ENCODE measurements at places on chromosomes 3 and 15.

DNA sequence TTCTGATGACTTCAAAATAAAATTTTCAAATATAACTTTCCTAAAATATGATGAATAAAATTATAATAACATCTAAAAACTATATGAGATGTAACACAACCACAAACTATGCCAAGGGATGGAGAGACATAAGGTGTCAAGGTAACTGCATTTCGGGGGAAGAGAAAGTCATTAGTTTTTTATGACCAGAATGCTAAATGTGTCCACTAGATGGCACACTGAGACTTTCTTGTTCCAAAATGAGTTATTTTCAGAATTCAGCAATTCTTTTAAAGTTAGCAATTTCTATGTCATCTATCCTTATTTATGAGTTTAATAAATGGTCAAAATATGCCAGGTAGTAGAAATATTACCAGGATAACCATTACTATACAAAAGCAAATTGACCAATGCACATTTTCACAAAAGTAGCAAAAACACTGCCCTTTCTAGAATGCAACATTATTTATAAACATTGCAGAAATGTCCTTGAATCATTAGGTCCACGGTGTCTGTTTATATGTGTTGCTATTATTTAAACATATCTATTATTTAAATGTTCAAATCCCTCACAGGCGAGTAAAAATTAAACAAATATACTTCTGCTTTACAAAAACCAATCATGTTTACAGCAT lies 374.2 kb downstream of the PLCL2 start:
- peak; percentile 27 for DNase-seq

DNA sequence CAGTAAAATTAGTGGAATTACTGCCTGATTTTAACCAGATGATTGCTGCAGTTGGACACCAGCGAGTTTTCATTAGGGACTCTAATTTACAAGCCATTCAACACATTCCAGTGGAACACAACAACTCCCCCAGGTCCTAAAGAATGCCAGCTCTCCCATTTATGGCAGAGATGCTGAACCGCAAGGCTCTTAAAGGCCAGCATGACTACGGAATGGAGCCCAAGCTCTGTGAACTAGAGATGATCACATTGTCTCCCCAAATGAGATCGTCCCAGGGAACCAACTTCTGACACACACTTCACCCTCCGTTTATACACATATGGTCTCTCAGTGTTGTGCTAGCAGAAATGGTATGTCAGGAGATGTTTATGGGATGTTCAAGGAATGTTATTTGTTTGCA lies 446.2 kb upstream of the NR2F2 start:
- DNase-seq, result peak; percentile 54

DNA sequence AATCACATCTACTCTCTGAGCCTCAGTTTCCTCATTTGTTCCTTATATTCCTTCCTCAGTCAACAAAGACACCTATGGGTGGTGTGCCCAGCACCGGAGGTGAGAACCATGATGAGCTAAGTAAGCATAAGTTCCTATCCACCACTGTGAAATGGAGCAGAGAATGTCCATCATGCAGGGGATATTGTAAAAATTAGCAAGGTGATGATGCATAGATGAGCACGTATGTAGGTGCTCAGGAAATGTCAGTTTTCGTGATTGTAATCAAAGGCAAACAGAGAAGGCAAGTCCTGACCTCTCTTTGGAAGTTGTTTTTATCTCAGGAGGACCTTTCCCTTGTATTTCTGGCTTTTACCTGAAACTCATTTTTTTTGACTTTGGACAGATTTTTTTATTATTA lies 165.4 kb downstream of the GHSR start:
- DNase-seq, result no peak

- peak; percentile 66 for DNase-seq
Measured at GRCh38 chr3:112390783-112391641, 58.1 kb downstream of the CD200 start.

GRCh38 chr3:179148616-179149405 lies 654 bp downstream of the PIK3CA start:
- peak; percentile 70 for DNase-seq

DNA sequence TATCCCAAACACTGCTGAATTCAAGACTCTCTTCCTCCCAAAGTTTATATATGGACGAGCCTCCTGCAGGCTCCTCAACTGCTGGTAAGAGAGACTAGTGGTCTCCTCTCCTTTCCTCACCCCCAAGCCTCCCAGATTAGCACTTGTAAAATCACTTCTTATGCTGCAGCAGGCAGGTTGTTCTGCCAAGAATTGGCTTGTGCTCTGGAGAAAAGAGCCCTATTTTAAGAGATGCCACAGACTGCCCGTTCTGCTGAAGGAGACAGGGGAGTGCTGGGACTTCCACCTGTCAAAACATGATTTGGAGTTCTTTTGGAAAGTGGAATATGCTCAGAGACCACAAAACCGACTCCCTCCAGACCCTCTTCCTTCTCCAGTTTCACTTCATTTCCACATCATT lies 230.9 kb upstream of the EIF1B start:
- no peak for DNase-seq

DNA sequence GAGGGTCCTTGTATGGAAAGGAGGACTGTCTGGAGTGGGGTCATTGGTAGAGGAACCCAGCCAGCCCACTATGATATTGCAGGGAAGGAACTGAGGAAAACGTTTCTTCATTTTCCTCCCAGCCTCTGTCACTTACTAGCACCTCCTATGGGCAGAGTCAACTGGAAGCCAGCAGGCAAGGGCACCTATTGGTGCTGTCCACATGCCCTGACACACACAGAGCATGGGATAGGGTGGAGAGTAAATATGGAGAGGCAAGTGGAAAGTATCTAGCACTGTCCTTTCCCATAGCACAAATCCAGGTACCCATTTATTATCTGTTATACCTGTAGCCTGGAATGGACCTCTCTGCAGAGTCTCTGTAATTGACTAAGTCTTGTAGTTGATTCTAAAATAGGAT lies 285.6 kb downstream of the WDR72 start:
- DNase-seq, result no peak

GRCh38 chr3:190455828-190456227 lies 6.1 kb upstream of the TMEM207 start:
- no peak for DNase-seq

GRCh38 chr3:128152419-128153155 lies 694 bp upstream of the EEFSEC start:
- no peak for DNase-seq

- DNase-seq, result no peak
Measured at GRCh38 chr3:38459499-38460048, 5.9 kb downstream of the ACVR2B start.

GRCh38 chr3:45647148-45647619 lies 42.0 kb upstream of the SACM1L start:
- DNase-seq, result no peak

GRCh38 chr3:112010636-112011035 lies 11.9 kb downstream of the TAGLN3 start:
- DNase-seq, result no peak

- no peak for DNase-seq
Measured at GRCh38 chr3:176395240-176395639, 802.0 kb downstream of the TBL1XR1 start.

DNA sequence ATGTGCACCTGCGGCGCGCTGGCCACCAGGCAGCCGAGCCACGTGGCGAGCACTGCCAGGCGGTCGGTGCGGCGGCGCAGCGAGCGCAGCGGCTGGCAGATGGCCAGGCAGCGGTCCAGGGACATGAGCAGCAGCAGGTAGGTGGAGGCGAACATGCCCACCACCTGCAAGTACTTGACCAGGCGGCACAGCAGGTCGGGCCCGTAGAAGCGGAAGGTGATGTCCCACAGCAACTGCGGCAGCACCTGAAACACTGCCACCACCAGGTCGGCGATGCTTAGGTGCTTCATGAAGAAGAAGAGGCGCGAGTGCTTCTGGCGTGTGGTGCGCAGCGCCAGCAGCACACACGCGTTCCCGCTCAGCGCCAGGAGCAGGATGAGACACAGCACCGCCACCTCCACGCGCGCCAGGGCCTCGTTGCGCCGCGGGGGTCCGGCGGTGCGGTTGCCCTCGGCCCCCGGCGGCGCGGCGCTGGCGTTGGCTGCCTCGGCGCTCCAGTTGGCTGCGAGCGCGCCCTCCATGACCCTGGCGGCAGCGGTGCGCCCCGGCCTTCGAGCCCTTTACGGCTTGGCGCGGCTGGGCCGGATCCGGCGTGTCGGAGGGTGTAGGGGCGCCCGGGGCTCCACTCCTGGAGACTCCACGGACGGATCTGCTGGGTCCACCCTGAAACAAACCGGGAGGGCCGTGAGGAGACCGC lies 1.6 kb downstream of the OXTR start:
- DNase-seq, result peak; percentile 76

DNA sequence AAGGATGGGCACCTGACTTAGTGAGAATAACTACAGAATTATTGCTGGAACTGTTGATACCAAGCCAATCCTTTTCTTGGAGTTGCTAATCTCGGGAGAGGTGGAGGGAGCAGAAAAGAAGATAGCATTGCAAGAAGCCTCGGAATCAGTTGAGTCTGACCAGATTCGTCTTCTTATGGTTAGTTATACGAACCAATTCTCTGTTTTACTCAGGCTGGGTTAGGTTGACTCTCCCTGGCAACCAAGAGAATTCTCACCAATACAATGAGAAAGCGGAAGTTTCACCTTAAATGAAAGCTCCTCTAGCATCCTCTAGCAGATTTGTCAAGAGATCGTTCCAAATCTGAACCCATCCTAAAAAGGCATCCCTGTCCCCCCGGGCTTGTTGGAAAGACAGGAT lies 43.5 kb upstream of the UBE2E1 start:
- no peak for DNase-seq

- no peak for DNase-seq
Measured at GRCh38 chr3:113013593-113013992, 22.8 kb downstream of the GTPBP8 start.

GRCh38 chr3:49428752-49429080 lies 408 bp downstream of the NICN1 start:
- DNase-seq, result no peak

DNA sequence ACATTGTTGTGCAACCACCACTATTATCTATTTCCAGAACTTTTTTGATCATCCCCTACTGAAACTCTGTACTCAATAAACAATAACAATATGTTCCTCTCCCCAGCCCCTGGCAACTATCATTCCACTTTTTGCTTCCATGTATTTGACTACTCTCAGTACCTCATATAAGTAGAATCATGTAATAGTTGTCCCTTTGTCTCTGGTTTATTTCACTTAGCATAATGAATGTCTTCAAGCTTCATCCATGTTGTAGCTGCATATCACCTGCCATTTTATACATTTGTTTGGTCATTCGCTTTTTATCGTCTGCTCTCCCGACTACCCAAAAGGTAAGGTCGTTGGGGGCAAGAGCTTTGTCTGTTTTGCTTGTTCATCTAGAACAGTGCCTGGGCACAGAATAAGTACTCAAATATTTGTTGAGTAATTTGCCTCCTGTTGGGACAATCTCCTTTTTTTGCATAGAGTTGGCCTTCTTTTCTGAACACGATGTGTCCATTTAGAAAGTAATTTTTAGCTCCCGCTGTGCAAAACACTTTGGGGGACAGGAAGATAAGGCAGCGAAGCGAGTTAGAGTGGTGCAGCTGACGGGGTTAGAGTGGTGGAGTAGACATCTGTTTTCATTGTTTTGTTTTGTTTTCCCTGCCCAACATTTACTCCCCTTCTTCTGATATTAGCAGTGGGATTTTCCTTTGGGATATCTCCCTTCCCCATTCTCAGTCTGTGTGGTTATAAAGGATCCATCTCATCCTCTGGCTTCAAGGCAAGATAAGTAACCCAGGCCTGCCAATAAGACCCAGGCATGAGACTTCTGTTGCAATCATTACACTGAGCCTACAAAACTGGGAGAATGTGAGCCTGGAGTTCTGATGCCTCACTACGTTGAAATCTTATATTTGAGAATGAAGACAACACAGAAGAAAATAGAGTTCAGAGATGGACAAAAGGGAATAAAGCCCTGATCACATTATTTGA lies 83.4 kb upstream of the RNU6-1 start:
- no peak for DNase-seq

GRCh38 chr3:140822401-140823047 lies 119.1 kb upstream of the SLC25A36 start:
- DNase-seq, result peak; percentile 18

- no peak for DNase-seq
Measured at GRCh38 chr3:153714588-153715290, 406.5 kb upstream of the ARHGEF26 start.

All from mesendoderm (in vitro differentiated cells).